Activated CD4-positive, CD25-positive, alpha-beta regulatory T cell treated with anti-CD3 and anti-CD28 coated beads, Interleukin-2, amount 50 U/mL, for 72 hours (primary cell): ENCODE measurements at places on chromosomes 3 and 15.

DNA sequence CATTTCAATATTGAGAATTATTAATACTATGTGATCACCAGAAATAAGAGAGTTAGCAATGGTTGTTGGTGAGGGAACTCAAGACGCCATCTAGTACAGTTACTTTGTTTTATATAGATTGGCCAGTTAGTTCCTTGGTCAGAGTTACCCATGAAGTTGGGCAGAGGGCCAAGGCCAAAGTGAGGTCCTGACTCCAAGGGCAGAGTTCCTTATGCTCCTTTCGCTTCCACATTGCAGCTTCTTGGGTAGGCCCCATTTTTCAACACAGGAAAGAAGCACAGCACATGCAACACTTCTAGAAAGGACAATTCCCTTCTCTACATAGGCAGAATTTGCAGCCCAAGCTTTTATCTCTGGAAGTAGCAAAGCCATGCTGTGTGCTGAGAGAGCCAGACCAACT, 178.6 kb downstream of the KCNAB1 start:
- DNase-seq, result no peak

DNA sequence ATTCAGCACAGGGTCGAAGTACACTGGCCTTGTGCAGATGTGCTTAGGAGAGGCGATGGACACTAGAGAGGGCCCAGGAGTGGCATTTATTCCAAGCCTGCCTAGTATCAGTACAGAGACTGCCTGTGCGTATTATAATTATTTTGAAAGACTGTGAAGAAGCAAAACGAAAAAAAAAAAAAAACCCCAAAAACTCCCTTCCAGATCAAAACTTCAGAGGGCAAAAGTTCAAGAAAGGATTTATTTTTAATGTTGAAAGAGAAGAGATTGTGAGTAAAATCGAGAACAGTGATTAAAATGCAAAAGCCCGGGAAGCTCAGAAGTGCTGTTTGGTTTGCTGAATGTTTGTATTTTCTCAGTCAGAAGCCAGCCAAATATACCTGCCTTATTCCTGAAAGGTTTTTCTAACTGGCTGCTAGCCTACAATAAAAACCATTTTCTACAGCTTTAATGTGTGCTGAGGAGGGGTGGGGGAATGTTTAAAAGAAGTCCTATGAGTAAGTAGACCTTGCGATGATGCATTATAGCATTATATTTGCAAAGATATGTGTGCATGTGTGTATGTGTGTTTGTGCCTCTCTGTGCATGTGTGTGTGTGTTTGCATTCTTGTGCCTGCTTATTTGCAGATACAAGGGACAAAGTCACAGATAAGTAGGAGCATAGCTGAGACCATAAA, 19.3 kb upstream of the LZTFL1 start:
- no peak for DNase-seq

GRCh38 chr3:119309591-119309990, 15.4 kb downstream of the ARHGAP31 start:
- DNase-seq, result no peak

DNA sequence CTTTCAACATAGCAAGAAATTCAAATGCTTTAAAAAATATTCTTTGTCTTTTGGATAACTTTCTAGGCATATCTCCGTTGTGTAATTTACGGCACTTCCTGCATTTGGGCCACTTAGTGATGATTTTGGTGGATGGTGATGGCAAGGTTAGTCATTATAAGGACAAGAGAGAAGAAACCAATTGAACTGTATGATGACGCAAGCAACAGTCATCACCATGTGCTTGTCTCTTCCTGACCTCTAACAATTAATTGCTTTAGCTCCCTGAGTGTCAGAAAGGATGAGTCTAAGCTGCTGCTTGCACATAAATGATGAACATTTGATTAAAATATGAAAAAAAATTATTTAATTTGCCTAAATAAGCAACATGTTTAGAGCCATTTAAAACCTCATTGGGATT, 11.3 kb upstream of the P2RY12 start:
- no peak for DNase-seq

GRCh38 chr3:152355744-152356665, 87.3 kb downstream of the MBNL1 start:
- no peak for DNase-seq

GRCh38 chr3:177574222-177574856, 377.1 kb upstream of the TBL1XR1 start:
- DNase-seq, result no peak

DNA sequence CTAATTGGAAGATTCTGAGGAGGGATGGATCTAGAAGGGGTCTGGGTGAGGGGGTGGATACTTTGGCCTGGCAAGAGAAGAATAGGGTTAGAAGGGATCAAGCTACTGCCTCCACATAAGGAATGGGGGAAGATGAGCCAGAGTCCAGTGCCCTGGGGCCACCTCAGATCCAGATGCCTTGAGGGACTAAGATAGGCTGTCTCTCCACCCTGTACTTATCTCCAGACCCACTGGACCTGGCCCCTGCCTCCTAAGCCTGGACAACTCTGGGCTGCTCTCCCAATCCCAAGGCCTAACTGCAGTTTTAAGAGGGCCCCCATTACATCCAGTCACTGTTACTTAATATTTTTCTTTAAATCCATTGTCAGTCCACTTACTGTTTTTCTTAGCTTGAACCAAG, 2.0 kb downstream of the DVL3 start:
- no peak for DNase-seq

- no peak for DNase-seq
Measured at GRCh38 chr3:27575499-27575898, 91.3 kb upstream of the SLC4A7 start.

- DNase-seq, result no peak
Measured at GRCh38 chr3:7242303-7242635, 381.4 kb downstream of the GRM7 start.

DNA sequence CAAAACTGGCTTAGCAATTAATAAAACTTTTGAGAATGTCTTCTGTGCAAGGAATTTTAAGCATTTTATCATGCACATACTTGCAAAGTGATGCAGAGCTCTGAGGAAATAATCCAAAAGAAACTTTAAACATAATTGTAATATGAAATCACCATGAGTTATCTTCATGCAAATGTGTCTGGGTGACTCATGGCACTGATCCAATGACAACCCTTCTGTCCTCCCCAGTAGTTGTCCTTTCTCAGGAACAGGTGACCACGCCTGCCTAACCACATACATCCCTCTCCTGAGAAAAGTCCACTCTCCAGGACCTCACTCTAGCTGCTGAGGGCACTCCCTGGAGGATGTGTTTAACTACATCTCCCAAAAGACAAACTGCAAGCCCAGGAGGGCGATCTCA, 530.6 kb upstream of the IL12A start:
- no peak for DNase-seq

DNA sequence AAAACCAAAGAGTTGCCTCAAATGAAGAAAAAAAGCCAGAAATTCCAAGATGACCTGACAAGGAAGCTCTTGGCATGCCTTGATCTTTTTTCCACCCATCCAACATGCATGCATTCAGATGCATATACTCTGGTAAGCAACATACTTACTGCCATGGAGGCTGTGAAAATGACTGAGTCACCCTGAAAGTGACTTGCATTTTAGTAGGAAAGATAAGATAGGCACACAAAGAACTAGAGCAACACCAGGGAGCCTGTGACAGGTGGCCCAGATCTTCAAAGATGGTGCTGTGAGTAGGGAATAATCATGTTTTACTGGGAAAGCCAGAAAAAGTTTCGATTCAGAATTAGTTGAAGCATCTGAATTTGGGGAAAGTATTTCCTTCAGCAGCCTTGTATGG, 185.1 kb upstream of the SLCO3A1 start:
- no peak for DNase-seq

- DNase-seq, result no peak
Measured at GRCh38 chr3:6471744-6472143, 389.2 kb upstream of the GRM7 start.

DNA sequence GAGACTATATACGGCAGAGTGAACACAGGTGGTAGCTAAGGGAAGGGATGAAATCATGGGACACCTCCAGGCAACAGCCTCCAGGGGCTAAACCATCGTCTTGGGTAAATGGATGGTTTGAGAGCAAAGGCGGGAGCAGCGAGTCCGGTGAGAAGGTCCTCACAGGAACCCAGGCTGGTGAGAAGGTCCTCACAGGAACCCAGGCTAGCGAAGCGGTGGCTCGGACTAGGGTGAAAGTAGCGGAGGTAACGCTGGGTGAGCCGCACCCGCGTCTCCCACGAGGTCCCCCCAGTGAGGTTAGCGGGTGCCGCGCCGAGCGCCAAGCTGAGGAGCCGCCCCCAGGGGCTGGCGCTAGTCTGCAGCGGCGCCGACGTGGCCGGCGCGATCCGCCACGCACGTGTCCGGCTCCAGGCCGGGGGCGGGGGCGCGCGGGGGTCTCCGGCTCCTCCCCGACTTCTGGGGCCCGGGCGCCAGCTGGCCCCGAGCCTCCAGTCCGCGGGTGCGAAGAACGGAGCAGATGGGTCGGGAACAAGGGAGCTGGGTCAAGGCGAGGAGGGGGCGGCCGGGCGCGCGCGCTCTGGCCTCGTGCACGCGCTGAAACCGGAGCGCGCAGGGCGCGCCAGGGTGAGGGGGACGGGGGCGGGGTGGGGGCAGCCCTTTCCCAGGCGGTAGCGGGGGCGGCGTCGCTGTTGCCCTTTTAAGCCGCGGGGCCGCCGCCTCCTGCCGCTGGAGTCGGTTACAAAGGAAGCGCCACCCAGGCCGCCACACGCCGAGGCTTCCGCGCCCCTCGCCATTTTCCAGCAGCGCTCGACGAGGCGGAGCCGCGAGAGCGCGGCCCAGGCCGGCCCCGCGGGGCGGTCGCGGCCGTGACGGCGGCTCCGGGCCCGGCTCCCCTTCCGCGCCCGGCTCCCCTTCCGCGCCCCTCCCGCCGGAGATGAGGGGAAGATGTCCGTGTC, at the start of gene UBE2Q2:
UBE2Q2 (plus strand) TSS at position 726 of the 956 bp plus-strand sequence; CDS start at position 946, 220 bp downstream.
- peak; percentile 61 for DNase-seq
